ENCODE measurements at places on chromosomes 13 and 19.

DNA sequence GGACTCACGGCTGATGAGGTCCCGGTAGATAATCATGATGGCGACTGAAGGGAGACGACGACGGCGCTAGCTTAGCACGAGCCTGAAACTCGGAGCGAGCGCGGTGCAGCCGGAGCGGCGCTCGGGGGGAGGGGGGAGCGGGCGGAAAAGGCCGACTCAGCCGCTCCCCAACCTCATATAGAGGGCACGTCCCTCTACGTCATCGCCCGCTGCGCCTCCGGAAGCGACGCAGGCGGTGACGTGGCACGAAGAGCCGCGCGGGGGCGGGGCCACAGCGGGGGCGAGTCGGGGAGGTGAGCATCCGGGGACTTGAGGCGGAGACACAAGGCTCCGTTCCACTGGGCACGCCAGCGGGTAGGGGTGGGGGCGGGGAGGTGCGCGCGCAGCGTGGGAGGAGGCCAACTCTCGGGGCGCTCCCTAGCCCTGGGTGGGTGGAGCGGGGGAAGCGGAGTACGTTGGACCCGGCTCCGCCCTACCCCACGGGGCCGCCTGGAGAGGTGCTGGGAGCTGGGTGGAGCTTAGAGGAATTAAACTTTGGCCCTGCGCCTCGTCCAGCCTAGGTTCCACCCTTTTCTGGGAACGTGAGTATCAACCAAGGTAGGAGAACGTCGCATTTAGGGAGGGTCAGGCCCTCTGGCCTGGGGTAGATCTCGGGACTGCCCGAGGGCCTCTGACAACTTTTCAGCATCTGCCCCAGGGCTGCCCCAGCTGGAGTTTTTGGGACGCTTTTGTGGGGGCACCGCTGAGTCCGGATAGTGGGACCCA lies at the start of gene TPT1:
TSS of gene TPT1 (minus strand) at position 150 of the 765 bp plus-strand sequence. CDS start at position 36, 114 bp downstream.
- peak; percentile 99 for DNase-seq

GRCh38 chr19:18683958-18684641 lies 620 bp downstream of the CRTC1 start:
- DNase-seq: no peak

DNA sequence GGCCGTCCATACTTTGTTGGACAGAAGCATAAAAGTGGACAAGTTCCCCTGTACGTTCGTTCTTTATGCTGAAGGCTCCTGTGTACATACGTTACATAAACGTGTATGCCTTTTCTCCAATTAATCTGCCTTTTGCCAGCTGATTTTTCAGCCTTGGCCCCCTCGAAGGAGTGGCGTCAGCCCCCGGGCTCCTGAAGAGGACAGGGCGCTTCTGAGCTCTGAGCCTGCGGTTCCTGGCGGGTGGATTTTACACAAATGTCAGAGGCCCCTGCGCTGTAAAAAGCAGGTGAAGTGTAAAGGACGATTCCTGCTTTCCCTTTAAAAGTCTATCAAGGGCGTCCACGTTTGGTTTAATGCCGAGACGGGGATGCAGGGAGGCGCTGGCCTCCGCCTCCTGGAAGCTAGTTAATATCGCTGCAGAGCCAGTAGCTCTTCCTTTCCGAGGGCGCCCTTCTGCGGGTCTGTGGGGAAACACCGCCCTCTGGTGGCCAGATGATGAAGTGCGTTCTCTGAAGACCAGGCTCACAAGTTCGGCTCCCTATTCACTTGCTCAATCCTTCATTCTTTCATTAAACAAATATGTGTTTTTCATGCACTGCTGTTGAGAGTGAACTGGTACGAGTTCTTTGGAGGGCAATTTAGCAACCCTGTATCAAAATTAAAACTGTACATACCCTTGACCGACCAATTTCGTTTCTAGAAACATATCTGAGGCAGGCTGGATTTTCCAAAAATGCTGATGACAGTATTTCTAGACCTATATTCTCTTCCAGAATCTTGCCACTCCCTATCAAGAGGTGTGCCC lies 62.0 kb downstream of the GPR12 start:
- DNase-seq: peak; percentile 83

DNA sequence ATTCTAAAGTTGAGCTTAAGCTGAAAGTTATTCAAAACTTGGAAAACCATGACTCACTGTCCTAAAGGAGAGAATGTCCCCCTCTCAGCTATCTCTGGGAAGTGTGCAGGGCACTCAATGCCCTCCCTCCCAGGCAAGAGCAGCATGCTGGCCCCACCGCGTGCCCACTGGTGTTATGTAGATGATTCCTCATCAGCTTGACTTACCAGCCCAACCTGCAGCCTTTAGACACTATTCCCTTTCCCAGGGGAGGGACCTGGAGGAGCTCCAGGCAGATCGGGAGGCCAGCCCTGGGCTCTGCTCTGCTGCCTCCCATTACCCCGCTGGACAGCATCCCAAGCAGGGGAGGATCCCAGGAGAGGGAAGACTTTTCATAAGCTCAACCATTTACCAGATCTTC lies 124.6 kb downstream of the FGF14 start:
- DNase-seq: no peak

DNA sequence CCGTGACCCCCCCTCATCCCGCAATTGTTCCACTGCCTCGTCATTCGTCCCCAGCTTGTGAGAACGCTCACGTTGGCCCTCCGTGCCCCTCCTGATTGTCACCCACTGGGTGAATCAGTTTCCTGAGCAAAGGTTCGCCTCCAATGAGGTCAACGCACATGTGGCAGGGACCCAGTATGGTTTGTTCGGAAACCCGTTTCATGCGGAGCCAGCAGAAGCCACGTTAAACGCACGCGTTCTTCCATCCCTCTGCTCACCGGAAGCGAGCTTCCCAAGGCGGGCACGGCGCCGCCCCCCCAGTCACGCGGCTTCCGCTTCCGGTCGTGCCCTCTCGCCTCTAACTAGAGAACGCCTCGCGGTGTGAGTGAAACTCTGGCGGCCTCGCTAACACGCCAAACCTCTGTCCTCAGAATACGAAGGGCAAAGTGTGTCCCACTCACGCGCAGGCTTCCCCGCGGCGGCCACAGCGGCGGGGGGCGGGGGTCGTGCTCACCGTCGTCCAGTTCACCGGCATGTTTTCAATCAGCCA lies 18.0 kb upstream of the CFAP97D2 start:
- DNase-seq: no peak

All from ELR (cell line).